ENCODE measurements at places on chromosomes 5 and 9.

DNA sequence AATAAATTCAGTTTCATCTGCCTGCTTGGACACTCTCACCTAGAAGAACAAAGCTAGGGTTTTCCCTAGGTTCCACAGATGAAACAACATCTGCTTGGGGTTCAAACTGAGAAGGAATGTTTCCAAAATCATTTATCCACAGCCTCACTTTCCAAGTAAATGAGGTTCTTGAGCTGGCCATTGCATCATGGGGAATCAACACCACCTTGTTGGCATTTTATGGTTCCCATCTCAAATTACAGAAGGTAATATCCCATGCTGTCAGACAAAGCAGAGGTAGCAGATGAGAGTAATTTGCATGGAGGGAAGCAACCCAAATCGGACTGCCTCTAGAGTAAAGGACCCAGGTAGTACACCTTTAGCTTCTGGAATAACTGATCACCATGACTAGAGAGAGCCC lies 10.5 kb upstream of the NR4A3 start:
- DNase-seq: no peak

GRCh38 chr5:3958389-3958788 lies 362.8 kb downstream of the IRX1 start:
- no peak for DNase-seq

DNA sequence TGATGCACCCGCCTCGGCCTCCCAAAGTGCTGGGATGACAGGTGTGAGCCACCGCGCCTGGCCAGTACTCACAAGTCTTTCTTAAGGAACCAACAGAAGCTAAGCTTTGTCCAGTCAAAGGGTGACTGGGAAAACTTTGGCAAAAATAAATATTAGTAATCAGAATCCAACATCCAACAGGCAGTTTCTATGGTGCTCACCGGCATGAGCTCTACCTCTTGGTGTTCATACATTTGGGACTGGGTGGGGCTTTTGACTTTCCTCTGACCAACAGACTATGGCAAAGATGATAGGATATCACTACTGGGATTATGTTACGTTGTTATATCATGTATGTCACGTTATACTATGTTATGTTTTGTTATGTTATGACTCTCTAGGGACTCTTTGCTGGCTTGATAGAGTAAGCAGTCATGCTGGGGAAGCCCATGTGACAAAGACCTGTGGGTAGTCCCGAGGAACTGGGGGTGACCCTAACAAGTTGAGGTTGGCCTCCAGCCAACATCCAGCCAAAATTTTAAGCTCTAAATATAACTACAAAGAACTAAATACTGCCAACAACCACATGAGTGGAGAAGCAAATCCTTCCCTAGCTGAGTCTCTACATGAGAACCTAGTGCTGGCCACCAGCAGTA lies 6.0 kb downstream of the RASGEF1C start:
- no peak for DNase-seq

- DNase-seq: no peak
These were observed 7.0 kb upstream of the SH3GL2 start for GRCh38 chr9:17571825-17572224.

- DNase-seq: no peak
These were observed 33.9 kb downstream of the AHRR start for GRCh38 chr5:355379-355935.

- DNase-seq: no peak
These were observed 33.1 kb downstream of the ADAM19 start for GRCh38 chr5:157542282-157543000.

DNA sequence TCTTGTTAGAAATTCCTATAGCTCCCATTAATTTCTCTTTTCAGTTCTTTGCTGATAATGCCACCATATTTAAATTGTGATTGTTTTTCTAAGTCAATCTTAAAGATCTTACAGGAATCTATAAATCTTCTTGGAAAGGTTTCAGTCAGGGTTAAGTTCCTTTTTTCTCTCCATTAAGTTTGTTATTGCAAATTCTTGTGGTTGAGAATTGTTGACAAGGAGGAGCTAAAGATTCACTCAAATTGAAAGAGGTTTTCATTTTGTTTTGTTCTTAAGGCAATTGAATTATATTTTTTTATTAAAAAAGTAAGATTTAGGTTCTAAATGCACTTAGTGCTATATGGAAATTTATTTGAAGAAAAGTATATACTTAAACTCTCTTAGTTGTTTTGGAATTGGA lies 213.4 kb downstream of the PRR16 start:
- no peak for DNase-seq

GRCh38 chr9:136831720-136832104 lies 10.6 kb upstream of the AJM1 start:
- DNase-seq: no peak

GRCh38 chr9:34997379-34997781 lies 7.8 kb downstream of the DNAJB5 start:
- no peak for DNase-seq

- no peak for DNase-seq
These were observed 136.1 kb downstream of the UGCG start for GRCh38 chr9:112032743-112033142.

- DNase-seq: no peak
These were observed 11.4 kb downstream of the MYORG start for GRCh38 chr9:34365282-34365681.

- DNase-seq: no peak
These were observed 46.1 kb downstream of the PIK3R1 start for GRCh38 chr5:68261569-68262065.

DNA sequence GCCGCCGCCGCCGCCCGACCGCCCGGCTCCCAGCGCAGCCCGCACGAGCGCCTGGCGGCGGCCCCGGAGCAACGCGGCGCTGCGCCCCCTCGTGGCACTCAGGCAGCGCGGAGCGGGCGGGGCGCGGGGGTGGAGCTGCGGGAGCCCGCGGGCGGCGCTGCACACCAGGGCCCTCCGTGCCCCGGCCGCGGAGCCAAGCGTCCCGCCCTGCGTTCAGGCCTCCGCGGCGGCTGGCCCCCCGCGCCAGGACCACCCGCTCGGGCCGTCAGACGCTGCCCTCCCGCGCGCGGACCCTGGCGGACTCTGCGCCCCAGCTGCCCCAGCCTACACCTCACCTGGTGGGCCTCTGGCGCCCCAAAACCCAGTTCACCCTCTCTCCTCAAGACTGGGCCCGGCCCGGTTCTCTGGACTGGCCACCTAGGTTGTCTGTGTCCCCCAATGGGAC lies at the start of gene RASGEF1C:
Gene RASGEF1C, minus strand, starts transcription at position 75 of the 445 bp plus-strand sequence. CDS start 71,159 bp downstream, outside the sequence.
- DNase-seq: peak; percentile 39

GRCh38 chr5:81718300-81718699 lies 32.6 kb downstream of the SSBP2 start:
- no peak for DNase-seq

- no peak for DNase-seq
These were observed 73.4 kb downstream of the NSG2 start for GRCh38 chr5:174118823-174119467.

DNA sequence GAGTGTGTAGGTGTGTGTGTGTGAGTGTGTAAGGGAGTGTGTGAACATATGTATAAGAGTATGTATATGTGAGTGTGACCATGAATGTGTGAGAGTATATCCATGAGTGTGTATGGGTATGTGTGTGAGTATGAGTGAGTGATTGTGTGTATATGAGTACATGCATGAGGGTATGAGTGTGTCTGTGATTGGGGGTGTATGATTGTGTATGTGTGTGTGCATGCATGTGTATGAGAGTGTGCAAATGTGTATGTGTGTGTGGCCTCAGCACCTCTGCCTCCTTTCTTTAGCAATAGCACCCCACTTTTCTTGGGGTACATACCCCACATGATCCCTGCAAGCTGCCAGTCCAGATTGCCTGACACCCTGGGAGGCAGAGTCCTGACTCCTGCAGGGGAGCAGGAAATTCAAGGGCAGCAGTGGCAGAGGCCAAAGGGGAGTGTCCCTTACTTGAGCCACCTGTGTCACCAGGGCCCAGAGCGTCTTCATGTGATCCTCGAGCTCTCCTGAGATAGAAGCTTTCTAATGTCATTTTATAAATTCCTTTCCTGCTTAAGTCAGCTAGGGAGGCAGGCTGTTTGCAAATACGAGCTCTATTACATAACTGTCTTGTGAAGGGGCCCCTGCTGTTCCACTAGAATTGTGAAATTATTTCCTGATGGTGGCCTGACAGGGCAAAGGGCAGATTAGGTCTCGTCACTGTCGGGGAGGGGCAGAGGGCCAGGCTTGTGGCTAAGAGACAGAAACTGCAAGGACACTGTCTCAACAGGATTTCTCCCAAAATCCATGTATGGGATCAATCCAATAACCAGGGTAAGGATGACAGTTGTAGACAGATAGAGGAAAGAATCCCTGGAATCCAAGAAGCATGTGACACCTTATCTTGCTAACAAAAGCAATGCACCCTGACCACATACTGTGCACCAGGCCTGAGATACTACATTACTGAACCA lies 389.1 kb downstream of the GADD45G start:
- DNase-seq: no peak

DNA sequence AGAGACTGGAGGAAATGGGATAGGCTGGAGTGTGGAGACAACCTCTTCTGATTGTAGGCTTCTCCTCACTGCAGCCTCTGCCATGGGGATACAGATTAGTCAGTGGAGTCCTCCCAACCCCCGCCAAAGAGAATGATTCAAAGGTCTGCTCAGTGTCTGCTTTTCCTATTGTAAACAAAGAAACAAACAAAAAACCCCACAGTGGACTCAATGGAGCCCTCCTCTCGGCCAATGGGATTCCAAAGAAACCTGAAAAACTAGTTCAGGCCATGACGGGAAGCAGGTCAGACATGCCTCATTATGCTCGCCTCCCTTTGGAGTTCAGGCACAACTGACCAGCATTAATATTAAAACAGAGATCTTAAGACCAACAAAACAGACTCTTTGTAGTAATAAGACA lies 85.8 kb downstream of the SEC61B start:
- DNase-seq: no peak

- DNase-seq: no peak
These were observed 129.2 kb upstream of the ADRA1B start for GRCh38 chr5:159786901-159787691.

GRCh38 chr9:137244486-137245449 lies 3.7 kb downstream of the TUBB4B start:
- no peak for DNase-seq

DNA sequence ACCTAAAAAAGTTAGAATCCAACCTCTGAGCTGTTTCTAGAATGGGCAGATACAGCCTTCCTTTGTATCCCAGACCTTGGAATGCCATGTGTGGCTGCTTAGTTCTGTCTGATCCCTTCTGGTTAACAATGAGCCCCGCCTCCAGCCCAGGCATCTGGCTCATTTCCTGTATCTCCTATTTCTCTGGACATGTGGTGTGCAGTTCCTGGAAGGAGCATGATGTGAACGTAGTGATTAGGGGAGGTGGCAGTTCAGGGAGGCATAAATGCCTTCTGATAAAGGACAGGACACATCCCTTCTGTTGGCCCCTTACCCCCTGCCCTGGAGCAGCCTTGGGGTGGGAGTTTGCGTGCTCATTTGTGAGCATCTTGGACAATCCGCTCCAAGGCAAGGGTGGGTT lies 243.0 kb downstream of the ZSWIM6 start:
- DNase-seq: no peak

DNA sequence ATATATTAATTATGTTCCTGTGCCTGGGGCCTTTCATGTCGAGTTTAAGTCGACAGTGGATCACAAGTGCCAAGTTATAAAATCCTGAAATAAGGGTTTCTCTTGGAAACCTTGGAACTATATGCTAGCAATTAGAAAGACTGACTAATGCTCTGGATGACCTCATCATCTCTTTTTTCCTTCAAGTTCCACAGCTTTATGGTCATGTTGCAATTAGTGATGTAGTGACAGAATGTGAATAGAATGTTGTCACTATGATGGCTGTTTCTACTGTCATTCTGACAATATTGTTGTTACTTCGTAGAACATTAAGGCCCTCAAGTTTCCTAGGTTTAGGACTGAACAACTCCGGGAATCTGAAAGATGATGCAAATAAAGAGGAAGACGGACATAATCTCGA lies 368.0 kb upstream of the SEMA6A start:
- no peak for DNase-seq

DNA sequence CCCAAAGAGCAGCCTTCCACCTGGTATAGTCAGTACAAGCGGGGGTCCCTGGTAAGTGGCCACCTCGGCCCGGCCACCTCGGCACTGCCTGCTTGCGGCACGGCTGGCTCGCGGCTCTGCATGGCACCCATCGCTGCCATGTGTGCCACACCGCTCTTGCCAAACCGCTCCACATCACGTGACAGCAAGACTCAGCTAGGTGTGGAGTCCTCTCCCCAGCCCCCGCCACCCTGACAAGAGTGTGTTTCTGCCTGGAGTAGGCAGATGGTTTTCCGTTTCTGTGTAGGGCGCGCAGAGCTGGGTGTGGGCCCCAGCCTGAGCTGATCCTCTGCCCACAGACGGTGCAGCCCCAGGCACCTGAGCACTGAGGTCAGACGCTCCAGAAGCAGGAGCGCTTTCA lies 50.5 kb upstream of the FCN2 start:
- peak; percentile 95 for DNase-seq

DNA sequence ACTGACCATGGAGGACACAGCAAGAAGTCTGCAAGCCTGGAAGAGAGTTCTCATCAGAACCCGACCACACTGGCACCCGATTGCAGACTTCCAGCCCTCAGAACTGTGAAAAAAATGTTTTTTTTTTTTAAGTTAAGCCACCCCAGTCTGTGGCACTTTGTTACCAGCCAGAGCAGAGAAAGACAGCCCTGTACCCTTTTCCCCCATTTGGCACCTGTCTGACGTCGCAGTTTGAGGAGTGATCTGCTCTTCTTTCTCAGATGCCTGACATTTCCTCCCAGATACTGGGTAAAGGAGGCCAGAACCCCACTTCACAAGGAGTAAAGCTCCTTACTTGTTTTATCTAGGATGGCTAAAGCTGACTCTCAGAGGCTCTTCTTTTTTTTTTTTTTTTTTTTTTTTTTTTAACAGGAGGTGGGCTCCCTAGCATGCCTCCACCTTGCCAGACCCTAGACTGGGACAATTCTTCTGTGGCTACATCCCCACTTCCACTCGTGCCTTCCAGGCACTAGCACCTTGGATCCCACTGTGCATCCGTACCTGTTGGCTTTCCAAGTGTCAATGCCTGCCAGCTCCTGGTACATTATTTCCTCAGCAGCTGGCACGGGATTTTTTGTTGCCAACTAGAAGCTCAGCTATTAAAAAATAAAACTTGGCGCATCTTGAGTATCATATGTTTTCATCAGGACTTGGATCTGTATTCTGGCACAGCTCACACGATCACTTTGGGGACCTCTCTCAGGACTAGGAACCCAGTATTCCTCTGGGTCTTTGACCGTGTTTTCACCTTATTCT lies 14.4 kb downstream of the CAMK4 start:
- no peak for DNase-seq

DNA sequence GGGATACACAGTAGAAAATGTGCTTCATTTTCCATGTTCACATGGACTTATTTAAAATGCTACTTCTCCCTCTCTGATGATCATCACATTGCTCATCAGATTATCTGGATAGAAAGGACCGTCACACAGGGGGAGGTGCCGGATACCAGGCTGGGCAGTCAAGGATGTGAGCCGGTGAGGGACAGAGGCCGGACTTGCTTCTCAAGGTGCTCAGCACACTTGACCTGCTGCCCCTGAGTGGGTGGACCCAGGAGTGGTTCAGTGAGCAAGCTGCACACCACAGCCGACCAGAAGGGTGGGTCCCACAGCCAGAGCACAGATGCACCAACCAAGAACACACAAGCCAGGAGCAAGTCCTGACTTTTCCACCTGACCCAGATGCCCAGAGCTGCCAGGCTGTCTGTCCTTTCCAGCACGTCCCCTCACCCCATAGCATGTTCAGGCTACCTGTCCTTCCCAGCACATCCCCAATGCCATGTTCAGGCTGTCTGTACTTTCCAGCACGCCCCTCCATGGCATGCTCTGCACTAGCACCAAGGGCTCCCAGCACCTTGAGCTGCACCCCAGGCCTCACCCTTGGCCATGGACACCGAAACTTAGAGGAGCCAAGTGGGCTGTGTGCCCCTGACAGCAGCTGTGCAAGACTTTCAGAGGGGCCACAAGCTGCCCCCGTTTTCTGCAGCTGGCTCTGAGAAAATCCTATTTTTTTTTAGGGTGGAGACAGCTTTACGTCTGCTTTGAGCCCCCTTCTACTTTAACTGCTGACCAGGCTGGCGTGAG lies 77.8 kb downstream of the SECISBP2 start:
- no peak for DNase-seq

All from posterior cingulate gyrus (tissue), 11 donors.